ENCODE measurements at places on chromosomes 1 and 21. TPM values are rescaled to one million over a fixed set of nuclear protein-coding genes. Genes with fewer than 3 reads are reported as not detected.

- H3K27ac ChIP-seq: no peak overlapping the region
- no peaks in the 10 kb centered on the region for H3K36me3 ChIP-seq
- no peak overlapping the region for H3K4me3 ChIP-seq
Measured at GRCh38 chr1:231836227-231836893, 209.8 kb downstream of the DISC1 start.

GRCh38 chr1:39737546-39738169 is 1.0 kb upstream of the PPIE start:
- H3K4me3 ChIP-seq: no peak overlapping the region
- DNase-seq: no peak
- H3K27me3 ChIP-seq: peaks cover 17% of the 10 kb centered on the region
- H3K27ac ChIP-seq: no peak overlapping the region
- H3K36me3 ChIP-seq: peaks cover 23% of the 10 kb centered on the region

DNA sequence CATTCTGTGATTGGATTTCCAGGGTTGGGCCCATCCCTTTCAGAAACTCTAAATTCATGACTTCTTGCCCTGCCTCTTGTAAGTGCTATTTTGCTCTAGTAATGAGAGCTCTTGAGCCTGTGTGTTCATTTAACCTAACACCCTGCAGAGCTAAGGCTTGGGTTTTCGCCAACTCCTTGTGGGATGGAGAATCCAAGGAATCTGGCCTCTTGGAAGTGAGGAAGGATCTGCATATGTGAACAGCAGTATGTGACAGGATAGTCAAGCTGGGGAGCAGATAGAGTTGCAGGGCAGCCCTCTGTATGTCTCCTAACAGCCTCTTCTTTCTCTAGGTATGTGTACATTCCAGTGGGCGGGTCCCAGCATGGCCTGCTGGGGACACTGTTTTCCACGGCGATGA is 258.9 kb downstream of the HHAT start:
- no peak overlapping the region for H3K27ac ChIP-seq
- DNase-seq: no peak
- H3K4me3 ChIP-seq: no peak overlapping the region
- no peaks in the 10 kb centered on the region for H3K4me1 ChIP-seq

The S100A2 gene
- total RNA-seq: 5.3 TPM

- H3K4me3 ChIP-seq: no peak overlapping the region
- H3K36me3 ChIP-seq: no peaks in the 10 kb centered on the region
- H3K4me1 ChIP-seq: peaks cover 20% of the 10 kb centered on the region
Measured at GRCh38 chr1:167555971-167556714, 2.6 kb upstream of the CREG1 start.

GRCh38 chr1:205963352-205964155 is 20.3 kb upstream of the SLC26A9 start:
- no peak overlapping the region for H3K27ac ChIP-seq
- H3K4me1 ChIP-seq: peaks cover 4% of the 10 kb centered on the region
- peak; percentile 41 for DNase-seq
- no peak overlapping the region for H3K4me3 ChIP-seq

DNA sequence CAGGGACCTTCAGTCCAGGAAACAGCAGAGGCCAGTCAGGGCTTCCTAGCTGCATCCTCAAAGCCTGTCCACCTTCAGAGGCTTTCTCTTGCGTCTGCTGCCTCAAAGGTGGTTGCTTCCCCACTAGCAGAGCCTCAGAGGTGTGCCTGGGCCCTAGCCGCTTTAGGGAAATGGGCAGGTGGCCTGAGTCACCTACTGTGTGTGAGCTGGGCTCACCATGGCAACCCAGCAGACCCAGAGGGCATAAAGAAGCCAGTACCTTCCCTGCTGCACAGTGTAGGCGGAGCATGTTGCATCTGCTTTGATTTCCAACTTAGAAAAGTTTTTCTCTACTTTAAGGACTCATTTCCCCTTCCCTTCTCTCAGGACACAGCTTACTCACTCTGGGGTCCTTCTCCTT is 12.5 kb downstream of the SLC9A1 start:
- H3K27ac ChIP-seq: peak overlapping the region; percentile 58
- peaks cover 36% of the 10 kb centered on the region for H3K4me1 ChIP-seq
- H3K36me3 ChIP-seq: peaks cover 3% of the 10 kb centered on the region
- H3K27me3 ChIP-seq: no peaks in the 10 kb centered on the region
- peak; percentile 40 for DNase-seq
- no peak overlapping the region for H3K4me3 ChIP-seq

The TTC34 gene
- 1.0 TPM for total RNA-seq

DNA sequence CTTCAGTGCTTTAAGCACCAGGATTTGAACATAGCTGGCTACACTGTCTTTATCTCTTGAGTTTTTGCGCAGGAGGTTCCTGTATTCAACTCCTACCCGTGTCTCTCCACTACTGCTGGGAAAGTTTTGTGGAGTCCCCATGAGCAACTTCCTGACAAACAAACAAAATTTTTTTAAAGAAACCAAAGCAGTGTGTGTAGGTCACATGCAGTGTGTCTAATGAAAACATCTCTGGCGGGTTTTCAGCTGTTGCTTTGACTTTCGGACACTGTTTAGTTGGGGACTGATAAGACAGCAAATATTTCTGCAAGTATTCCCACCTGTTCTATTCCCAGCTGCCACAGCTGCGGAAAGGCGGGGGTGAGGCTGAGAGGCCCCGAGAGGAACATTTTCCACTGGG is 2.0 kb downstream of the PSEN2 start:
- H3K36me3 ChIP-seq: no peaks in the 10 kb centered on the region
- H3K27ac ChIP-seq: no peak overlapping the region
- no peak overlapping the region for H3K4me3 ChIP-seq
- DNase-seq: no peak

- H3K27me3 ChIP-seq: no peaks in the 10 kb centered on the region
- H3K36me3 ChIP-seq: peaks cover 32% of the 10 kb centered on the region
- no peak overlapping the region for H3K27ac ChIP-seq
- DNase-seq: no peak
- no peak overlapping the region for H3K4me3 ChIP-seq
Measured at GRCh38 chr1:219988387-219988786, 57.9 kb downstream of the EPRS1 start.

GRCh38 chr1:40646315-40646714 is 19.2 kb downstream of the RIMS3 start:
- H3K4me3 ChIP-seq: no peak overlapping the region
- no peaks in the 10 kb centered on the region for H3K27me3 ChIP-seq
- no peaks in the 10 kb centered on the region for H3K36me3 ChIP-seq
- H3K4me1 ChIP-seq: no peaks in the 10 kb centered on the region
- H3K27ac ChIP-seq: no peak overlapping the region

- no peaks in the 10 kb centered on the region for H3K36me3 ChIP-seq
- DNase-seq: no peak
- no peak overlapping the region for H3K4me3 ChIP-seq
- H3K27ac ChIP-seq: no peak overlapping the region
Measured at GRCh38 chr1:6126521-6127067, 53.5 kb downstream of the CHD5 start.

GRCh38 chr1:69433073-69433472 is 134.6 kb upstream of the LRRC7 start:
- H3K4me3 ChIP-seq: no peak overlapping the region
- no peak for DNase-seq
- H3K27ac ChIP-seq: no peak overlapping the region
- no peaks in the 10 kb centered on the region for H3K36me3 ChIP-seq
- H3K27me3 ChIP-seq: no peaks in the 10 kb centered on the region
- no peaks in the 10 kb centered on the region for H3K4me1 ChIP-seq

The AMY2A gene
- total RNA-seq: not detected
